ENCODE measurements at places on chromosomes 2 and 18.

DNA sequence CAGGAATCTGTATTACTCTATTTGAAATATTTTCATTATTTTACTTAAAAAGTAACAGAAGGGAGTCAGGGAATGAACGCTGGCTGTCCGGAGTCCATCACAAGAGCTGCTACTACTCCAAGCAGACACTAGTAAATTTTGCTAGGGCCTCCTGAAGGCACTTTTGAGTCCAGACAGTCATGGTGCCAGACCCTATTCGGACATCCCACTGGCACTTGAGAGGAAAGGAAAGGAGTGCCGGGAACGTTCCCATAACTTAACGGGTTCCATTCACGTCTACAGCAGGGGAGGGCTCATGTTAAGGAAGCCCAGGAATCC is 563 bp upstream of the GMCL1 start:
- DNase-seq, result no peak

DNA sequence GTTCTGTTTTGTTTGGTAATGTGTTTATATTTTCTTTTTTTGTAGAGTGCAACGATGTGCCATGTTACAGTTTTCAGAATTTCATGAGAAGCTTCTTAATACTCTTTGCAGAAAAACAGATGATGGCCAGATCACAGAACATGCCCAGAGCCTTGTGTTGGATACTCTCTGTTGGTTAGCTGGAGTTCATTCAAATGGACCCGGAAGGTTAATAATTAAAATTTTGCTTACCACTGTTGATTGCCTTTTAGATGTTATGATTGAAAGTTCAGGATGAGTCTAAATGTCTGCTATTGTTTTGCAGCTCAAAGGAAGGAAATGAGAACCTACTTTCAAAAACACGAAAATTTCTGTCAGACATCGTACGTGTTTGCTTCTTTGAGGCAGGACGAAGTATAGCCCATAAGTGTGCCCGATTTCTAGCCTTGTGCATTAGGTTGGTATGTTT is 85.2 kb downstream of the BIRC6 start:
- no peak for DNase-seq

DNA sequence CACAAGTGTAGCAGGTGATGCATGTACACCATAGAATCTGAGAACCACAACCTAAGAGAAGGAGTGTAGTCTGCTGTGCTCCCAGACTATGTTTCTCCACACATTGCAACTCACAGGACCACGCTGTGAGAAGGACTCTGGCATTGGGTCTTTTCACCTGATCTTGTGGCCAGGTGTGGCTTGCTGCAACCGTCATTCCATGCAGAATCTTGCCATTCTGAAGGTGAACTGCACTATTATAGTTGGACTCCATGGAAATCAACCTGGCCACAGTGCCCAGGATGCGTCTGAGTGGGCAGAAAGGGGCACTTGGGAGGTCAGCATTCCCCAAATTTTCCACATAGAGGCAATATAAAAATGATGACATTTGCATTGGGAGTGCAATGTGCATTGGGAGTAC is 122.2 kb downstream of the CAPN13 start:
- no peak for DNase-seq

DNA sequence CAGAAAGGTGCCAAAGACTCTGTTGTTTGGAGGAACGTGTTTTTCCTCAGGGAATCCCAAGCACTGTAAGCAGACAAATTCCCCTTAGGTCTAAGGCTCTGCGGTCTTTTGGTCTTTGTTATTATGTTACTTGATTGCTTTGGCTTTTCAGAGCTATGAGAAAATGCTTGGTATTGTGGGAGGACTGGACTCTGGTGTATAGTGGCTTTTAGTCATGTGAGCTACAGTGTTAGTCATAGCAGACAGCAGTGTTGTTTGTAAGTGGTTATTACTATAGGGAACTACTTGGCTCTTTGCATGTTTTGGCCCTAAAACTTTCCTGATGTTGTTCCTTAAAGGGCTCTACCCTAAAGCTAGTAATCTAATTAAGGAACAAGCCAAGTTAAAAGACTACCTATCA is 956.2 kb upstream of the LRATD1 start:
- no peak for DNase-seq

DNA sequence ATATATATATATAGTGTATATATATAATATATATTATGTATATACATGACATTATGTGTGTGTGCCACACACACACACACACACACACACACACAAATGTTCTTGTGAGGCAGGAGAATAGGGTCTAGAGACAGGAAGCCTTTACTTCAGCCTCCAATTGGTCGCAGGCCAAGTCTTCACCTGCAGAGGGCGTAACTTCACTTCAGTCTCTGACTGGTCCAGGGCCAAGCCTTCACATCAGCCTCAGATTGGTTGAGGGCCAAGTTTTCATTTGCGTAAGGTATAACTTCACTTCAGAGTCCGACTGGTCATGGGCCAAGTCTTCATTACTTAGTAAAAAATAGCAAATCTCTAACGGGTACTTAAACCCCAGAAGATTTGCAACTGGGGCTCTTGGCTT is 13.2 kb upstream of the SS18 start:
- DNase-seq, result no peak

DNA sequence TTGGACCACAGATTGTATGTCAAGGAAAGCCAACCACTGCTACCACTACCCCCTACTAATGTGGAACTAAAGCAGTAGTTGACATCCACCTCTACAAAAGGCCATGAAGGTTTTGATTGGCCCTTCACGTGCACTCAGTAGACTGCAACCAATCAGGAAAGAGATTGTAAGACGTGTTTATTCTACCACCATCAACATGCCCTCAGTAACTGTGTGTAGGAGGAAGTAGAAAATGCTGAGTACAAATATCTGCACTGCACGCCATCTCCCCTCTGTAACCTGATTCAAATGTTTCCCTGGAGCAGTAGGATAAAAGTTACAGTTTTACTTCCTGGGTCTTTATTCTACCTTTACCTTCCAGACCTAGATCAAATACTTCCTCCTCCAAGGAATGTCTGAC is 2.9 kb upstream of the CASP10 start:
- DNase-seq, result no peak

- no peak for DNase-seq
Observed at GRCh38 chr2:121008975-121009374, 273.3 kb downstream of the GLI2 start.

DNA sequence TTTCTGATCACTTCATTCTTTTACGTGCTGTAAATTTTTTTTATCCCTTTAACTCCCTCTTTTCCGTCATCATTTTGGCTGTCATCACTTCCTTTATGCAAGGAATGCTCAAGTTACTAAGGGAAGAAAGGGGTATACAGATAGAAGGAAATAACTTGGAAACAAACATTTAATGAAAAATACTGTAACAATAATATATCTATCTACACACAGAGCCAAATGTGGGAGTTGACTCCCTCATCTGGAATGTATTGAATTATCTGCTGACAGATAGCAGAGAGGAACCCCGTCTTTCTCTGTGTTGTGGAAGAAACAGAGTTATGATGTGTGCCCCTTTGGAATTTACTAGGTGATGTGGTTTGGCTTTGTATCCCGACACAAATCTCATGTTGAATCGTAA is 182.5 kb upstream of the NXPH2 start:
- DNase-seq, result no peak

DNA sequence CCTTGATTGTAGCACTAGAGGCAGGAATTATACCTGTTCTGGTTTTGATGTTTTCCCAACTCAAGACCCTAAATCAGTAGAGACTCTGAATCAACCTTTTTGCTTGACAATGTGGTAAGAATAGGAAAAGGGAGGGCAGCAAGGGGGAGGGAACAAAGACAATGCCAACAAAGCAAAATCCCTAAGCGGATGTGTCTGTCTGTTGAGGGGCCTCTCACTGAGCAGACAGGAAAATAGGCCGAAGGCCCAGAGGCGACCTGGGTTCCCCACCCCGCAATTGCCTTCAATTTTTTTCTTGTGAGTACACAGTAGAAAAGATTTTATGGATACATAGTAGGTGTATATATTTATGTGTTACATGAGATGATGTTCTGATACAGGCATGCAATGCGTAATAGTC is 75.6 kb downstream of the MAP4K4 start:
- no peak for DNase-seq

GRCh38 chr2:241199897-241200821 is 11.7 kb downstream of the ANO7 start:
- no peak for DNase-seq

DNA sequence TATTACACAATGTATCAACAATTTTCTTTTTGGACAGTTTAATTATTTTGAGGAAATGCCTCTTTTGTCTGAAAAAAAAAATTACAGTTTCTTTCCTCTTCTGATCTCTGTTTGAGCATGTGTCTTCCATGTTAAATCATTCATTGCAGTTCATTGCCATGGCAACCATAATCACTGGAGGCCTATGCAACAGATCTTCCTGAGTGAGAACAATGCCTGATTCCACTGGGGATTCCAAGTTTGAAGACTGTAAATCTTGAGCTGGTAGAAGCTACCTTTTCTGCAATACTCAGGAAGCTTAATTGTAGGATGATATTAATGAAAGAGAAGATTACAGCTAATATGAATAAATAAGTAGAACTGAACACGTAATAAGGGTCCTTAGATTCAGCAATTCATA is 721.4 kb upstream of the CNTNAP5 start:
- no peak for DNase-seq

DNA sequence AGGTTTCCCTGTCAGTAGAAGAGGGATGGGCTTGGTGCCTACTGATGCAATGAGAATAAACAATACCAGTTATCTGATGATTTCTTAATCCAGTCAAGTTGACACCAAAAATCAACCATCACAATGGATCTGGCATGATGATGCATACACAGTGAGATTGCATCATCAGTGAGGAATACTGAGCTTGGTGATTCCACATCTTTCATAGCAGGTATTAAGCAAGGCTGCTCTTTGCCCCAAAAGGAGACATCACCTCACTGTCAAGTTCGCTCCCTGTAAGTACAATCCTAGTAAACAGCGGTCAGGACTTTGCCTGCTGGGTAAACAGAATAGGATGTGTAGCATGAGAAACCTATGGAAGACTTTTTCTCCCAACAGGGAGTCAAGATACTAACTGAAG is 282.7 kb upstream of the CDH2 start:
- no peak for DNase-seq

DNA sequence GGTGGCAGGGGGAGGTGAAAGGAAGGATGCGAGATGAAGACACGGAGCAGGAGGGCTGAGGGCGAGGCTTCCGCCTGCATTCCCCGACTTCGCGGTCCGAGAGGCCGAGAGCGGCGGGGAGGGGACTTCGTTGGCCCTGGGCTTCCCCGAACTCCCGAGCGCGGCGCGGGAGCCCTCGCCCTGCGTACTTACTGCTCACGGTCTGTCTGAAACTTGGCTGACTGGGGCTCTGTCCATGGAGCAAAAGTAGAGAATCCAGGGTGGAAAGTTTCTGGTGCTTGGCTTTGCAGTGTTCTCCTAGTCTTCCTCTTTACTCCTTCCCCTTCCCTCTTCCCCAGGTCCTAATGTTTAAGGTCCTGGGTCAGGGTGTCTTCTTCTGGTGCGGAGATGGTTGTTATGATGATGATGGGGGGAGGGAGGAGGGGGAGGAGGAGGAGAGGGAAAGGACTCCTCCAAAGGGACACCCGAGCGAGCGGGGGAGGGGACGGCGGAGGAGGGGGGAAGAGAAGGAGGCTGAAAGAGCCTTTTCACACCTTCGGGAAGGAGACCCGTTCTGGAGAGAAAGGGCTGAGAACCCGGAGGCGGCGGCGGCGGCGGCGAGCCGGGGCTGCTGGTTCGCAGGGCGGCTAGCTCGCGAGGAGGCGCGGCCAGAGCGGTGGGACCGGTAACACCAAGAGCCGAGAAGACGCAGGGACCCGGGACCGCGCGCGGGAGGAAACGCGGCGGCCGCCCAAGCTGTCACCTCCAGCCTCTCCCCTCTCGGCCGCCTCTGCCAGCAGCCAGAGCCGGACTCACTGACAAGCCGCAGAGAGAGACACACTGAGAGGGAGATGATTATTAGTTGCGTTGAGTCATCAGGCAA is at the start of gene SATB2:
Gene SATB2 (minus strand): TSS at position 793 of the 862 bp plus-strand sequence. CDS start 1,902 bp downstream, outside the sequence.
- no peak for DNase-seq

DNA sequence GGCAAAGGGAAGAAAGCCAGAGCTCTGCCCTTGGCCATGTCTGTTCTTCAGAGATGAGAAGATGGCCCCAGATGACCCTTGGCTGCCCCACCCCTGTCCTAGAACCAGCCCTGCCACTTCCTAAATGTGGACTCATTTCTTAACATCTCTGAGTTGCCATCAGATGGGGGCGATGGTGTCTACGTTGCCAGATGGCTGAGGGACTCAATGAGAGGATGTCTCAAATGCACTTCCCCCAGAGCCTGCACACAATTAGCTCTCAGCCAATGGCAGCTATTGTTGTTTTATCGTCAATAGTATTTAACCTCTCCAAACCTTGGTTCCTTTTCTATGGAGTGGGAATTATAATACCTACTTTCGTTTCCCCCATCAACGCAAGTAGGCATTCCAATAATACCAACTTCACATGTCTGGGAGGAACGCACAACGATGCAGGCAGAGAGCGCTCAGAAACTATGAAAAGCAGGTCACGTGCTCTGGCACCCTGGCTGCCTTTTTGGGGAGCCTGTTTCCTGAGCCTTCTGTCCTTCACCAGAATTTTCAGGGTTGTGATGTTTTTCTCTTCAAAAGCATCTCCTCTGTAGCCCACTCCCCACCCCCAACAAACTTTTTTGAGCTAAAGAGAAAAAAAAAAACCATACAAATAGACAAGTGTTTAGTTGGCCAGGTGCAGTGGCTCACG is 100.3 kb downstream of the MCFD2 start:
- no peak for DNase-seq

GRCh38 chr2:200765995-200766660 is 45.6 kb upstream of the BZW1 start:
- no peak for DNase-seq

GRCh38 chr18:74389171-74389927 is 67.8 kb downstream of the DIPK1C start:
- no peak for DNase-seq

- no peak for DNase-seq
Observed at GRCh38 chr2:83112858-83113257, 1346.2 kb downstream of the SUCLG1 start.

DNA sequence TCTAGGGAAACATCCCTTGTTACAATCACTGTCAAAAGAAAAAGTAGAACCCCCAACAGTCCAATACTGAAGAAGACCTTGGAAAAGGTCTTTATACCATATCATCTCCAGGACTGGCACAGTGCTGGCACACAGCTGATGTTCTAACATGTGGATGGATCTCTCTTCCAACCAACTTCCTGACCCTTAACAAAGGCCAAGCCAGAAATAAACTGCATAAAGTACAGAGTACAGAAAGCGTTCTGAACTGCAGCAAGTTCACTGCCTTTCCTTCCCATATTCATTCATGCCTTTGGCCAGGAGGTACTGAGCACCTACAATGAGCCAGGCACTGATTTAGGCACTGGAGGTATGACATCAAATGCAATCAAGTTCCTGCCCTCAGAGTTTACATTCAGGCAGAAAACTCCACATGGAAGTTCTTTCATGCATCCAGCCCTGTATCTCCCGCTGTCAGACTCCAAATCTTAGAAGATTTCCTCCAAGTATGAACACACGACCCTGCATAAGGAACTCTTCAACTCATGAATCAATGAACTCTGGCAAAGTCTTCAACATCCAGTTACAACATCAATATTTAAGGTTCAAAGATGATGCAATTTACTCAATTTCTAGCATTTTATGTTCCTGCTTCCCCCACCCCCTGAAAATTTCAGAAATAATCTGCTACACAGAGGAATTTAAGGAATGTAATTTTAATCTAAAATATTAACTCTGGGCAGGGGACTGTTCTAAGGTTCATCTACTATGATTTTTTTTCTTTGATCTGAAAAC is 33.8 kb downstream of the ACVR1 start:
- no peak for DNase-seq

GRCh38 chr2:40511661-40512213 is 59.8 kb upstream of the SLC8A1 start:
- no peak for DNase-seq

Data from stimulated activated CD8-positive, alpha-beta memory T cell treated with anti-CD3 and anti-CD28 coated beads, Interleukin-7, amount 100 ng/mL, for 24 hours (primary cell).